Activated CD8-positive, alpha-beta memory T cell treated with anti-CD3 and anti-CD28 coated beads for 48 hours (primary cell): ENCODE measurements at places on chromosomes 5 and 9.

DNA sequence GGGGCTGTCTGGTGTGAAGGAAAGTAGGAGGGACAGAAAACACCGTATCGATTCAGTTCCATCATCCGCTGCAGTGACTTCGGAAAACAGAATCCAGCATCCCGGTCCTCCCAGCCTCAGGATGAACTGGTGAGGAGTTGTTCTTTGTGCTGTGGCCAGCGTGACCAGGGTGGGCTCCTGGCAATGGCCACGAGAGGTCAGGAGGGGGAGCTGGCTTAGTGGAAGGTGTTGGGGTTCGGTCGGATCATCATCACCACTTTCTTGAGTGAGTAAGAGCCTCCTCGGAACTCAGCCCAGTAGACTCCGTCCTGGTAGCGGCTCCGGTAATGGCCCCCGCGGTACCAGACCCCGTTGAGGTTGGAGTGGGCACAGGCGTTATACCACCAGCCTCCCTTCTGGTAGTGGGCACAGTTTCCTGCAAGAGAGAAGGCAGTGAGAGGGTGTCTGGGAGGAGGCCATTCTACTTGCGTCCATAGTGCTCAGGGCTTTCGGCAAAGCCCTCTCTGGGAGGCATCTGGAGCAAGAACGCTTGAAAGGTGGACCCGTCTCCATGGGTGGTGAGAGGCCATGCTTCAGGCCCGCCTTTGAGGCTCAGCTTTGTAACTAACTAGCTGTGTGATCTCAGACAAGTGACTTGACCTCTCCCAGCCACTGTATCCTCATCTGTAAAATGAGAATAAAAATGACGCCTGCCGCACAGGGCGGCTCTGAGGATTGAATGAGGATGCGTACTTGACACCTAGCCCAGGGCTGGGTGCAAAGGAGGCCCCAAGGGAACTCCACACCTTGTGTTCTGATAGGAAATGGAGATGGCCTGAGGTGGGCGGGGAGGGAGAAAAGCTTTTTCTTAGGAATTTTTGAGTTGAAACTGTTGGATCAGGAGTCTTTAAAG, 33.5 kb downstream of the ANGPTL2 start:
- no peak for DNase-seq

GRCh38 chr5:31442058-31442745, 89.7 kb downstream of the DROSHA start:
- DNase-seq = no peak

DNA sequence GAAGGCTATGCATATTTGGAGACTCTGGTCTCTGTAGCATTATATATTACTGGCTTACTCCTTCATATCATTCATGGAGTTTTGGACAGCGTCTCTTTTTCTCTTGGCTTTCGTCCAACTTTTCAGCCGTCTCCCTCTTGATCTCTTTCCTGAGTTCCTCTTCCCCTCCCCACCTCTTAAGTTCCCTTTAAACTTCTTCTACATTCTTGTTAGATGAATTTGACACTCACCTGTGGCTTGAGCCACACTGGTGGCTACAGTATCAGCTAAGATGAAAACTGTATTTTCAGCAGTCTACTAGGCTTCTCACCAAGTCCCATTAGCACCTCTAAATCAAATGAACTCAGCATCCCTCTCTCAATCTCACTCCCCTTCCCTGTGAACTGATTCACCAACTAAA, 128.1 kb downstream of the STARD4 start:
- DNase-seq = no peak

DNA sequence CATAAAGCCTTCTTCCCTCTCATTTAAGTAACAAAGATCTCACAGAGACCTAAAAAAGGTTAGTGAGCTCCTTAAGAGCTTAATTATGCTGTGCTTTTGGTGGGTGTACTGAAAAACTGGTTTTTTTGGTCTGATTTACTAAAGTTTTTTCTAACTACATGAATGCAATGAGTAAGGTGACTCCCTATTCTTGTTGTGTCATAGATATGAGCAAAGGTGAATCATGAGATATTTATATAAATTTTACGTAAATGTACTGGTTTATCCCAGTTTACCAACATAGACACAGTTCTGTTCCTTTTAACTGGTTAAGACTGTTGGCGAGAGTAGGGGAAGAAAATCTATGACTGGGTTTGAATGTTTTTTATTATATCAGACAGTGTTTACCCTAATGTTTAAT, 250.5 kb downstream of the NR2F1-AS1 start:
- no peak for DNase-seq

GRCh38 chr9:105871540-105871939, 177.2 kb downstream of the TMEM38B start:
- DNase-seq = no peak

DNA sequence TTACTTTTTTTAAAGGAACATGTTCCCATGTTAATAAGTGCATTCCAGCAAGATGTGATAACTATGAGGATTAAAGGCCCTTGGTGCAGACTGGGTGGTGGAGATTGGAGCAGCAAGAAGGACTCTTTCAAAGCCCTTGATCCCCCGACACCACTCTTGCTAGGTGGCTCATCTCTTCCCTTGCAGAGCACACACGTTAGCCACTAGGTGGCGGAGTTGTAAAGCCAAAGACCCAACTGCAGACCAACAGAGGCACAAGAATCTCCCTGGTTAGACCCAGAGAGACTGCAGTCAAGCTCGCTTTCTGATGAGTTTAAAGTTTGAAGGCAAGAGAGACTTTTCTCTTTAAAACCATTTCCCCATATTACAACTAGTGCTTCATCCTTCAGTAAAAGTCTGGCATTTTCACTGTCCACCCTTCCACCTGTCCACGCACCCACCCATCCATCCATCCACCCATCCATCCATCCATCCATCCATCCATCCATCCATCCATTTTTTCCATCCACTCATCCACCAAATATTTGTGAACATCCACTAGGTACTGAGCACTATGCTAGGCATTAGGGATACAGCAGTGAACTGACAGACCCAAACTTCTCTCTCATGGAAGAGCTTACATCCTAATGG, 226.9 kb downstream of the MSX2 start:
- DNase-seq = no peak

DNA sequence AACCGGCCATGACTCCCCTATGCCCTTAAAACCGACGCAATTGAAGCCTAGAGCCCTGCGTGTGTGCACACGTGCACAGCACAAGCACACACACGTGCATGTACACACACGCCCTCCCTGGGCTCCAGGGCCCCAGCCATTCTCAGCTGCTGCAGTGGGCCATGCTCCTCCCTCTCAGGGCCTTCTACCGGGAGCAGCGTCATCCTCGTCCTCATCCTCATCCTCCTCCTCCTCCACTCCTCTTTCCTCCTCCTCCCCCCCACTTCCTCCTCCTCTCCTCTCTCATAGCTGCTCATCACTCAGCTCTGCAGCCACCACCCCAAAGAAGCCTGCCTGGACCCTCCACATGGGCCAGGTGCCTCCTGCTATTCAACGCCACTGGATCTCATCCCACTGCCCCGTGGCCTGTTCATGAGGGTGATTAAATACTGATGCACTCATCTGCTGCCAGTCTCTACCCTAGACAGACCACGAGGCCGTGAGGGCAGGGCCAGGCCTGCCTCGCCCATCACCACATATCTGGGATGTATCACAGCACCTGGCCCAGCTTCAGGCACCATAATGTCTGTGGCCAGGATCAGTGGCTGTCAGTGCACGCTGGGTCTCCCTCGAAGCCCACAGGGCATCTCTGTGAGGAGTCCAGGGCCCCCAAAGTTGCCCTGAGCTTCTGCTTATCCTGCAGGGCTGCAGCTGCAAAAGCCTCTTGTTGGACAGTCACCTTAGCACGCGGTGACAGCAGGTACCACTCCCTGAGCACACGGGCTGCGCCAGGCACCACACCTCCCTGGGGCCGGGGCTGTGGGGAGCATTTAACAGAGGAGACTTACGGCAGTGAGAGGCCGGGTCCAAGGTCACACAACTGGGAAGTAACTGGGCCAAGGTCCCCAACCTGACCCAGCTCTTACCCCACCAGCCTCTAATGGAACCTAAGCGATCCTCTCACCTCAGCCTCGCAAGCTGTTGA, 9.8 kb downstream of the FAM78A start:
- no peak for DNase-seq

DNA sequence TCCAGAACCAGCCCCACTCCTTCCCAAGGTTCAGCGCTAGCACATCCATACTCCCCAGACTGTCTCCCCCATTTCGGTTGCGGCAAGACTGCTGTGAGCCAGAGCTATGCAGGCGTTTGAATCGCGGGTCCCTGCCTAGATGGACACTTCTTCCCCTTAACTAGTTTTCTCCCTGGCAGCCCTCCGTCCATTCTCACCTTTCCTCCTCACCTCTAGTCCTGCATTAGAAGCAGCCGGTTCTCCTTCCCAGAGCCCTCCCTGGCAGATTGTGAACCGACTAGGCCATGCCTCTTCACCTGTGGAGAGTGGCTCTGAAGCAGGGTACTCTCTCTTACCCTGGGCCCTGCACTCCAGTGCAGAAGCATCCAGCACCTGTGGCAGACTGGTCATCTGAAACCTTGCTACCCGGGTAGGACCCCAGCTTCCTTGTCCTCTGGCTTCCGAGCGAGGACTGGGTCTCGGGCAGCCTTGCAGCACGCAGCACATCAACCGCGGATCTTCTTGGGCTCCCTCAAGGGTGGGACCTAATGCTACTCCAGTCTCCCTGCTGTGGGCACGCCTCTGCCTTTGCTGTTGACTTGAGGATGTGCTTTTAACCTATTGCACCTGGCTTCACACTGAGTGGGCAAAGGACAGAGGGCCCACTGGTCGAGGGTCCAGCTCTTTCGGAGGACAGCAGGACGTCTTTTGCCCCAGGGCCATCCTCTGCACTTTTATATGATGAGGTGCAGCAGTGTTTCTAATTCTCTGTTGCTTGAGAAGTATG, 183.6 kb downstream of the AOPEP start:
- DNase-seq = no peak

- DNase-seq = no peak
Measured at GRCh38 chr5:103657301-103657700, 94.7 kb upstream of the NUDT12 start.

DNA sequence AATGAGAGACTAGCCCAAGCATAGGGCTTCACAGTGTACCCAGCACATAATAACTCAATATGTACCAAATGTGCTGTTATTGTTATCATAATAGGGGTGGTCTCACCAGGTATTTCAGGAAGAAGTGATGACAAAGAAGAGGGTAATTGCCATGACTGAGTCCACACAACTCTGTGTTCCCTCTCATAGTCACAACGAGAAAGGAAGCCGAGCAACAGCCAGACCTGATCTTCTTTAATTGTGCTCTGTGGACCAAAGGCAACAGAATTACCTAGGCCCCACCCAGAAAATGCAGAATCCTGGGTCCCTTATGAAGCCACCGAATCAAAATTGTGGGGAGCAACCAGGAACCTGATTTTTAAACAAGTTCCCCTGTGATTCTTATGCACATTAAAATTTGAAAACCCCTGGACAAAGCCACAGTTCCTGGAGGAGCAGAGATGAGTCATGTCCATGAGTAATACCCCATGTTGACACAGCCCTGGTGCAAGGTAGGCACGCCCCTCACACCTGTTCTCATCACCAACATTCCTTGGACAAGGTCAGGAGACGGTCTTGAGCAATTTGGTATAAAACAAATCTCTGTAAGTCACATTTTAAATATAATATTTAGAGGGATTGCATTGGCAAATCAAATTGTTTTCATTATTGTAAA, 5.2 kb downstream of the FGF1 start:
- DNase-seq = no peak

DNA sequence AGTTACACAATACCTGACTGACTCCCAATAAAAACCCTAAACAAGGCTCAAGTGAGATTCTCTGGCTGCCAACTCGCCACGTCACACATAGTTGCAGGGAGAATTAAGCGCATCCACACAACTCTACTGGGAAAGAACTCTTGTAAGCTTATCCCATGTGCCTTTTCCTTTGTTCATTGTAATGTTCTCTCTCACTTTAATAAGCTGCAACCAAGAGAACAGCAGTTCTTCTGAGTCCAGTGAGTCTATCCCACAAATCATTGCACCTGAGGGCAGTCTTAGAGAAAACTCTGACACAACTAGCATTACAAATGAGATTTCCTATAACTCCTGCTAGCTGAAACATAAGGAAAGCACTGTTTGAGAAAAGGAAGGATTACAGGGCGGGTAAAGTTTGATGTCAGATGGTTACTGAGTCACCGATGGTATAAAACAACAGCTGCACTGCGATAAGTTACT, 27.4 kb downstream of the CENPK start:
- DNase-seq = no peak

DNA sequence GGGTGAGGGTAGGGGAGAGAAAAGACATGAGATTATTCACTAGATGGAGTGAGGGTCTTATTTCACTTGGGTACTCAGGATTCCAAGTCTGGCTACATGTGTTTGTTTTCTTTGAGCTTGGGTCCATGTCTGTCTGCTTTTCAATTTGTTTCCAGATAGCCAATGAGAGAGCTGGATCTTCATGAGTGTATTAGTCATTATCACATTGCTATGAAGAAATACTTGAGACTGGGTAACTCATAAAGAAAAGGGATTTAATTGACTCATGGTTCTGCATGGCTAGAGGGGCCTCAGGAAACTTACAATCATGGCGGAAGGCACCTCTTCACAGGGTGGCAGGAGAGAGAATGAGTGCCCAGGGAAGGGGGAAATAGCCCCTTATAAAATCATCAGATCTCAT, 196.8 kb upstream of the TRIM32 start:
- DNase-seq = no peak

DNA sequence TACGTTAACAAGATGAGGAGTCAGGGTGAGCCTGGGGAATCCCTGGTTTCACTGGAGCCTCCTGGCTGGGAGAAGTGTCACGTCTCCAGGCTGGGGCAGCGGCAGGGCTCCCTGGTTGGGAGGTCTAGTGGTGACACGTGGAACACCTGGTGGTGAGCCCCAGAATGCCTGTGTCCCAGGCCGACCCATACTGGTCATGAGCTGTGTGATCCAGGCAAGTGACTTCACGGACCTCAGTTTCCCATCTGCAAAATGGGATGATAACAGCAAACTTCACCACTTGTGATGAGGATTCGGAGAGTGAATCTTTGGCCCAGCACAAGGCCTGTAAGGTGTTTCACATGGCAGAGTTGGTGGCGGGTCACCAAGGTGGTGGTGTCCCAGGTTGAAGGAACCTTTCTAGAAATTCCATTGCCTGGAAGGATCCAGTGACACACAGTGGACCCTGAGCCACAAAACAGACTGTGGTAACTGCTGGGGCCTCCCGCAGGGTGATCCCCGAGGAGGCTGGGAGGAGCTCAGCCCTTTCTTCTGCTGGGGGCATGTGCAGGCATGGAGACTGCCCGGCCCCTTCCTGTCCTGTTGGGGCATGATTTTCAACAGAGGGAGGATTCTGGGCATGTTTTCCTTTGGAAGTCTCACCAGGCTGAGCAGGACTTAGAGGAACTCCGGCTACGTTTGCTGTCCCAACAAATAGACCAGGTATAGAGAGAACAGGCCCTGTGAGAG, 153.9 kb upstream of the IER5L start:
- no peak for DNase-seq

- no peak for DNase-seq
Measured at GRCh38 chr9:124969401-124969800, 28.5 kb upstream of the GOLGA1 start.

DNA sequence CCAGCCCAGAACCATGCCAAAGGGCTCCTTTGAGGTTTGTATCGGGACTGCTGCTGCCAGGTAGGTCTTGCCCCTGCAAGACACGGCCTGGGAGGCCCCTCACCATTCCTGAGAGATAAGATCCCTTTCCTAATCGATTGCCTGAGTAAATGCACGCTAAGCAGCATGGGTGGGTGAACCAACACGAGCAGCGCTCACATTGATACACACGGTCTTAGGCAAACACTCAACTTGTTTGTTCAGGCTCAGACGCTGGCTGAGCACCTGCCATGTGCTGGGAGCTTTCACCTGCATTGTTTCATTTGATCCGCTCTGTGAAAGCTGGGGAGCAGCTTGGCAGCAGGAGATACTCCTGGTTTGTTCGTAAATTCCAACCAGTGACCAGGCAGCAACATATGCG, 76.9 kb upstream of the NEURL1B start:
- no peak for DNase-seq
